GM04503 (cell line): ENCODE measurements at places on chromosomes 7 and 10.

GRCh38 chr7:27071622-27072390, 24.0 kb downstream of the HOXA1 start:
- DNase-seq: no peak

DNA sequence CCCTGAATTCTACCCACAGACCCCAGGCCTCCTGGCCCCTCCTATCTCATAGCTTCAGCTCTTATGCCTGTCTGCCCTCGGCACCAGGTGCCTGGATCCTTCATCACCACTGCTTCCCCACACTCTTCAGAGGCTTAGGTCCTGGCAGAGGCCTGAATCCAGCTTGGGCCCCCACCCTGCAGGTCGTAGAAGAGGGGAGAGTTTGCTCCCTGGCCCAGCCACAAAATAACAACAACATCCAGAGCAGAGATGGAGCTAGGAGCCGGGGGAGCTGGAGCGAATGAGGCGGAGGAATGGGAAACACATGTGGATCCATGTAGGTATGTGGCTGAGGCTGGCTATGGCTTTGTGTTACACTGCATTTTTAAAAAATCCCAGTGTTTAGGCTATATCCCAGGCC, 7.8 kb upstream of the OPN4 start:
- DNase-seq: no peak

DNA sequence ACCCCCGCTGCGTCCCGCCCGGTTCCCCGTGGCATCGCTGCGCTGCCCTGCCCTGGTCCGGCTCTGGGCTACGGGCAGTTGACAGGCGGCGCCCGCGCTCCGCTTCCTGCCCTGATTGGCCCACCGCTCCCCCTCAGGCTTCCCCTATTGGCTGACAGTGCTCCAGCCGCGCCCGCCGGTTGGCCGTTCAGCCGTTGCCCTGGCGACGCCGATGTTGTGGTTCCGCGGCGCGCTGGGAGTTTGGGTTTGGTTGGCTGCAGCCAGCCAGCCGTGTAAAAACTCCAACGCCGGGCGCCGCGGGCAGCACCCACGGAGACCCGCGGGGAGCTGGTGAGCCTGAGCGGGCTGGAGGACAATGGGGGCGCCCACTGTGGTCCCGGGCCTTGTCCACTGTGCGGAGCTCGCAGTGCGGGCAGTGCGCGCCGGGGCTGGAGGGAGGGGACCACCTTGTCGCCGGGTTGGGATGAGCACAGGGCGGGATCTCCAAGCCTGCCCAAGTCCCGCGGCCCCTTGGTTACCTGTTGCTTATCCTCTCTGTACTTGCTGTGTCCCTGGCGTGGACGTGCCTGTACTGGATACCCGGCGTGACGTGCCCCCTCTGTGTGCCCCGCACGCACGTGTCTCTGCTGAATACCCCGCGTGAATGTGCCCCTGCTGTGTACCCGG, at the start of gene C7orf57:
Gene C7orf57 (plus strand): TSS at position 243 of the 666 bp plus-strand sequence. CDS start 766 bp downstream, outside the sequence.
- peak; percentile 45 for DNase-seq

DNA sequence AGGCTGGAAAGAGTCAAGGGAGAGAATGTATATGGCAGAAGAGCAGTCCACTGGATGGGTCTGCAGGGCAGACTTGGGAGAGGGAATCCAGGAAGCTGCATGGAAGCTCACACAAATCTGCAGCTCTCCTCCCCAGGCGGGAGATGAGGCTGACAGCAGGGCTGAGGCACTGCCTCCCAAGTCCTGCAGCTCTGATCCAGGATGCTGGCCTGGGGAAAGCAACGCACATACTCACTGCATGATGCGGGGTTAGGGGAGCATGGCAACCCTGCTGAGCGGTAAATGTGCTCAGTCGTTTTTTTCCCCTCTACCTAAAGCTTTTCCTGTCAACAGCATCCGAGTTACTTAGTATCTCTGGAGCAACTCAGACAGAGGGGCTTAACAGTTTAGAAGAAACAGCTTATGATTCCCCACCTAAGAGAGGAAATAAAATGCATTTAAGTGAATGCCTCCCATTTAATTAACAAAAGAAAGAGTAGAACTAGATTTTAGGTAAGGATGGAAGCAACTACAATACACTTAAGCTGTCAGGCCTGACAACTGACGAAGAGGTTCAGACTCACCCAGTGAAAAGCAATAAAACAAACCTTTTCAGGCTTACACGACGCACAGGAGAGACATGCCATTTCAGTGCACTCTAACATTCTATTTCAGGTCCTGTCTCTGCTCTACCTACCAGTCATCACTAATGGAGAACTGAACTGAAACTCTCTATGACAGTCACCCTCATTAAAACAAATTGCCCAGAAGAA, 37.0 kb downstream of the CHCHD3 start:
- DNase-seq: no peak

- no peak for DNase-seq
Measured at GRCh38 chr10:60086421-60086820, 180.1 kb upstream of the CCDC6 start.

- DNase-seq: no peak
Measured at GRCh38 chr7:136870866-136871487, 2.5 kb downstream of the CHRM2 start.

- no peak for DNase-seq
Measured at GRCh38 chr10:60372436-60372835, 17.2 kb downstream of the ANK3 start.

DNA sequence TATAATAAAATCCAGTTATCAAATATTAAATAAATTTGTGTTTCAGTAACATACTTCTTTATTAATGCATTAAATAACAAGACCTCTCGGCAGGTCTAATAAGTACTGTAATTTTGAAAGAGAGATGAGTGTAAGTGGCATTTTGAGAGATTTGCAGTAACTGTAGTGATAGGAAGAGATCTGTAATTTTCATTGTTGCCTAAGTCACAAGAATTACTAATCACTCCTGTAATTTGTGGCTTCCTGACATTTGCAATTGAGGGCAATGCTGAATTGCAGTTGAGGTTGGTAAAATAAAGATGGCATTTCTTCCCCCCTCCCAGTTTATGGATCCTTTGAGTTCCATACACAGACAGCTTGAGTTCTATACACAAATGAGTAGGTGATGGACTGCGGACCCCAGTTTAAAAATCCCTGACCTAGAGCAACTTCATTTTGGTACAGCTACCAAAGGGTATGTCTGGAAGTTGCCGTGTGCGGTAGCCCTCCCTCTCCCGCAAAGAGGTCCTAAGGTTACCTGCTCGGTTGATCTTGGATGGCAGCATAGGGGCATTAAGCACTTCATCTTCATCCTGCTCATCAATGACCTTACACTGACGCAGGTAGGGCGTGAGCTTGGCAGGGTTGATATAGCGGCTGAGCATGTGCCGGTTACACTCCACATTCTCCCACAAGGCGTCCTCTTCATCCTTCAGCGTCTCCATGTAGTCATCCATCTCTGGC, 96.4 kb downstream of the CARD11 start:
- no peak for DNase-seq

DNA sequence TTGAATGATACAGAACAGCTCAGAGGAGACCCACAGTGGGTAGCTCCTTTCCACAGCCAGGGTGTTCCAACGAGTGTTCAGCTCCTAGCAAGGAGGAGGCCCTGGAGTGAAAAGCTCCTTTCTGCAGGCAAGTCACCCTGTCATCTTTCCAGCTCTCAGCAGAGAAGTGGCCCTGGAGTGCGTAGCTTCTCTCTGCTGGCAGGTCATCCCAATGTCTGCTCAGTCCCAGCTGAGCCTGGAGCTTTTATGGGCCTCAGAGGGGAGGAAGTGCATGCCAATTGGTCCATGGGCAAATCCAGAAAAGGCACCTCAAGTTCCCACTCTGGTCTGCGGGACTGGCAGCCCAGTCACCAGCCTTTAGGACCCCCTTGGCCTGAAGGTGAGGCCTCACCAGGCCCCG, 30.8 kb upstream of the ZMYND11 start:
- DNase-seq: no peak

GRCh38 chr7:11776039-11776438, 56.0 kb downstream of the THSD7A start:
- no peak for DNase-seq

DNA sequence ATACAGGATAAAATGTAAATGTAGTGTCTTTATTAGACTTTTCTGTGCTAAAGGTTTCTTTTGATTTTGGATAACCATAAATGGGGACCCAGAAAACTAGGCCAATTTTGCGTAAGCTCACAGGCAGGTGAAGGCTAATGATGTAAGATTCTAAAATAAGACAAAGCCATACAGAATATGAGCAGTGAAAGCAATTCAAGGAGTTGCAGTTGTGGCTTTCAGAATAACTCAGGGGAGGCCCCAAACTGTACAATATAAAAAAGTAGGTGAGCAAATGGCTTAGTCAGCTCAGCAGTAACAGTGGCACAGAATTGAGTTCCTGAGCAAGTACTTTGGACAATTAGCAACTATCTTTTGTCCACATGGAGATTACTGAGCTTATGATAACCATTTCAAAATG, 81.7 kb upstream of the NRP1 start:
- no peak for DNase-seq

DNA sequence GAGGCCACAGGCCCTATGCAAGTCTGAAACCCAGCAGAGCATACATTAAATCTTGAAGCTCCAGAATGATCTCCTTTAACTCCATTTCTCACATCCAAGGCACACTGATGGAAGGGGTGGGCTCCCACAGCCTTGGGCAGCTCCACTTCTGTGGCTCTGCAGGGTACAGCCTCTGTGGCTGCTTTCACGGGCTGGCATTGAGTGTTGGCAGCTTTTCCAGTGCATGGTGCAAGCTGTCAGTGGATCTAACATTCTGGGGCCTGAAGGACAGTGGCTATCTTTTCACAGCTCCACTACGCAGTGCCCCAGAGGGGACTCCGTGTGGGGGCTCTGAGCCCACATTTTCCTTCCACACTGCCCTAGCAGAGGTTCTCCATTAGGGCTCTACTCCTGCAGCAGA, 265.7 kb upstream of the MAGI2 start:
- no peak for DNase-seq

DNA sequence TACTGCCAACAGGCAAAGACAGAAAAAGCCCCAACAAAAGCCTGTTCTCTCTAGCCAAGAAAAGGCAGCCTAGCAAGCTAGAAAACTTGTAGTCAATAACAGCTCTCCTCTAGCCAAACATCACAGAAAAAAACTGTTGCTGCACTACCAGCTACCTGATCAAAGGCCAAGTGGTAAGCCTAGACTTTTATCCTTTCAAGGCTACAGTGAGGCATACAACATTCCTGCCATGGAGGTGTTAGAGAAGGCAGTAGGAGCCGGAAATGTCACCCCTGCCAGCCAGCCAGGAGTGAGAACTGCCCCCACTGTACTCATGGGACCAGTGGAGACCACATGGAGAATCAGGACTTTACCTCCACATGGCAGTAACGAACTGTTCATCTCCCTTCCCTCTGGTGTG, 31.2 kb downstream of the CCDC126 start:
- no peak for DNase-seq

DNA sequence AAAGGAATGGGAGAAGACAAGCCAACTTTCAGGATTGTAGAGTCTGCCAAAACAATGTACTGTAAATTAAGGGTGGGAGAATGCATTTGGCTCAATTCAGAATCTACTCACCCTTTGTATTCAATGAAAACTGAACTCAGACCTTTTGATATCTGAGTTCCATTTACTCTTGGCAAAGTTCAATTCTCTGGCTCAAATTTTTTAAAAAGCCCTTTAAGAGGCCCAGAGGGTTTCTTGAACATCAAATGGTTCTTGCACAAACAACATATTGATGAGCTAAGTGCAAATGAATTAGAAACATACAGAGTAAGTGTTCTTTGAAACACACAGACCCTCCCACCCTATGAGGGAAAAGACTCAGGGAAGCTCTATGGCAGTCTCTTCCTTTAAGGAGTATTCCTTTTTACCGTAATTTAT, 5.2 kb upstream of the XPNPEP1 start:
- no peak for DNase-seq

GRCh38 chr7:76126632-76127031, 75.1 kb upstream of the SRRM3 start:
- no peak for DNase-seq

DNA sequence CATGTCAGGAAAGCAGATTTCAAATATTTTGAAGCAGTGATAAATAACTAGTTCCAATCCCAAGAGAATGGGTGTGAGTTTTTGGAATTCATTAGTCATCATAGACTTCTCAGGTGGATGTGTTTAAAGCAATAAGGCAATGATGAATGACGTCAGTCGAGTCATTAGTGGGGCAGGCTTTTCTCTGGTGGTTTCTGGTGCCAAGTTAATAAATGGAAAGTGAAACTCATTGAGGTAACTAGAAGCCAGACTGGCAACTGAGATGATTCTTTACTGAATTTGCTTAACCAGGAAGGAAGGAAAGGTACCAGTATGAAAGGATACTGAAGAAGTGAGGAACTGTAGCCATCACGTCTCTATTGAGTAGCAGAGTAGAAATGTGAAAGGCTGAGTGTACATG, 311.0 kb downstream of the GPAM start:
- DNase-seq: no peak

GRCh38 chr10:44235363-44235762, 149.5 kb downstream of the CXCL12 start:
- no peak for DNase-seq

- DNase-seq: peak; percentile 76
Measured at GRCh38 chr10:79298403-79299244, 48.6 kb upstream of the PPIF start.

DNA sequence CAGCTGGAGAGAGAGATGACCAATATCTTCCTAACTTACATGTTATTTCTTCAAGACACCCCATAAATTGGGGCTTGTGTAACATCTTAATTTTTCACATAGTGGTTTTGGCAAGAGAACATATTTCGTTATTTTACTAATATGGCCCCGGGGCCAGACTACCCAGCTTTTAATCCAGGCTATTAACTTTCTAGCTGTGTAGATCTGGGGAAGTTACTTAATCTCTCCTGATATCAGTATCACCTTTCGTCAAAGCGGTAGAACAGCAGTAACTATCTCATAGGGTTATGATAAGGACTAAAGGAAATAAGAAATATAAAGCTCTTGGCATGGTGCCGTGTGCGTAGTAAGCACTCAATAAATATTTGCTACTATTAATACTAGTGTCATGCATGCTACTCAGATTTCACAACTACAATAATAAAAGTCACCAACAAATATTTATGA, 71.6 kb upstream of the LYZL1 start:
- no peak for DNase-seq

GRCh38 chr10:30818010-30818660, 188.6 kb upstream of the LYZL2 start:
- DNase-seq: no peak

GRCh38 chr7:75621124-75621523, 117.6 kb downstream of the HIP1 start:
- no peak for DNase-seq
